ENCODE measurements at places on chromosomes 1 and 21.

DNA sequence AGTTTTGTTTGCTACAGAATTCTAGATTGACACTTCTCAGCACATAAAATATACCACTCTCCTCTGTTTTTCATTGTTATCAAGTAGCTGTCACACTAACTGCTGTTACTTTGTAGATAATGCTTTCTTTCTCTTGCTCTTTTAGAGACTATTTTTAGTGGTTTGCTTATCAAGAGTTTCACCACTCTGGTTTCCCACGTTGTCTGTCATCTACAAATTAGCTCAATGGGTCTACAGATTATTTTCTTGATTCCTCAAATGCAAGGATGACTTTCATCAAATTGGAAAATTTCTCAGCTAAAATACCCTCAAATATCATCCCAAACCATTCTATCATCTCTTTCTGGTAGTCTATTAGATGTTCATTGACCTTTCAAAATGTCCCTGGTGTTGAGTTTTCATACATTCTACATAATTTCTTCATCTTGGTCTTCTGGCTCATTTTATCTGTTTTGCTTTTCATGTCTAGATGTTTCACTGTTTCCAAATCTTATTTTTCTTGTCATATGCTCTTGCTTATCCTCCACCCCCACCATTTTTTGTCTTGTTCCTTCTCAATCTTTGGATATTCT is 122.5 kb downstream of the TRIM33 start:
- no peak for DNase-seq

- no peak for DNase-seq
These were observed 401 bp downstream of the TP73 start for GRCh38 chr1:3652548-3653285.

DNA sequence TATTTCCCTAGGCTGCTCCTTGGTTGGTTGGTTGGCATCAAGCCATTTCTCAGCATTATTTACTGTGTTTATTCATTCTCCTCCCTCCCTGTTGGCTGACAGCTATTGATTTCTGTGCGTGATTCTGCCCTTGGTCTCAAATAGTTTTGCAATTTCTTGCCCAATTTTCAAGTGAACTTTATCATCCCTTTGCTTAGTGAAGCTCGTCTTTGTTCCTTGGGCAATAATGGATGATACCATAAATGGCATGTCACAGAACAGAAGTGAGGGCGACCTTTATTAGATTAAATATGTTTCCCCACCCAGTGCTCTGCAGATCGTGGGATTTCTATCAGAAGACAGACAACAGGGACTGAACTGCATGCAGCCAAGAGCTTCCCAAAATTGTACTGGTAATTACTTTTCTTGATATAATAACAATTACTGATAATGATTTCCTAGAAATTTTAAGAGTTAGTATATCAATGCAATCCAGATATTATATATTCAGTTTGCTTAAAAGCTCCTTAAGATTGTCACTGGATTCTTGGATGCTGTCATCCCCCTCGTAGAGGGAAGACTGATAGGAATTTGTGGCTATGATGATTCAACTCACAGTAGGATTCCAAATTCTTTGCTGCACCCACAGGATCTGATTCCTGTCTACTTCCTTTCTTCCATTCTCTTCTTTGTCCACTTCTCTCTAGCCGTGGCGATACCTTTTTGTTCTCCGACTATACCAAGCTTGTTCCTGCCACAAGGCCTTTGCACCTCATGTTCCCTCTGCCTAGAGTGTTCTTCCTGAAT is 122.1 kb upstream of the KAZN start:
- DNase-seq, result no peak

DNA sequence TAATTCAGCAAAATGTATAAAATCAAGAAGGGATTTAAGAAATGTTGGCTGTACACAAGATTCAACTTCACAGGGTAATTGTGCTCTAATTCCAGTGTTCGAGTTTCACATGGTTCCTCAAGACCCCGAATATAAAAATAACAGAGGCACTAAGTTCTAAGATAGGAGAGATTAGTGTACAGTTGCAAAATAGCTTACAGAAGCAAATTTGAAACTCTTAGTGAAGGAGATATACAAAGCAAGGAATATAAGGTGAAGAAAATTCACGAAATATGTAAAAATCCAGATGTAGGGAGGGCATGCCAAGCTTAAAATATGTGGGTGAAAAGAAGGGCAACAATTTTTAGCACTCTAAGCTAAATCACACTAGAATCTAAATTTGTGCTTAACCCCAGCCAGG is 29.4 kb downstream of the TOR1AIP2 start:
- DNase-seq, result no peak

DNA sequence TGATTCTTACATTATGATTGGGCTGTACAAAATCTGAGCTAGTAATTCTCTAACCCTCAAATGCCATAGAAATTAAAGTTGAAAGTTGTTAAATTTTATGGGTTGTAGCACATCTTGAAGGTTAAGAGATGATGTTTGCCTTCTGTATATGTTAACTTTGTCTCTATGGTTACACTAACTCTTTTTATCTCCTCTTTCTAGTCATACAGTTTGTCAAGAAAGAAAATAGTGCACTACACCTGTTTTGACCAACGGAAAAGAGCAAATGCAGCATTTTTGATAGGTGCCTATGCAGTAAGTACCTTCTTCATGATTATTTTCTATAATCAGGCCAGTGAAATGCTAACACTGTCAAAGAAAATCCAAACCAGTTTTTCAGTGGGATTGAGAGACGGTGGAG is 38.2 kb downstream of the CDC14A start:
- DNase-seq, result no peak

DNA sequence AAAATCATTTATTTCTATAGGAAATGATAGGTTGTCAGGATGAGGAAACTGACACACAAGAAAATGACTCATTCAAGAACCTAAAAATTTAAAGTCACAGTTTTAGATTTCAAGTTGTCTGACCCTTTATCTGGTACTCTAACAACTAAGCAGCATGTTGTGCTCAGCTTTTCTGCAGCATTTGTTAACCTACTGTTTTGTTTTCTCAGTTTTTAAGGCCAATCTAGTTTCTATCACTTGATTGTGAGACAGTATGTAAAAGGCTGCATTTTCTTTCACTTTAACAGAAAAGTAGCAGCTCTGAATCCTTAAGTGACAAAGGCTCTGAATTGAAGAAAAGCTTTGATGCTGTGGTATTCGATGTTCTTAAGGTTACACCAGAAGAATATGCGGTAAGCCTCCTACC is 59.1 kb downstream of the RALGPS2 start:
- no peak for DNase-seq

DNA sequence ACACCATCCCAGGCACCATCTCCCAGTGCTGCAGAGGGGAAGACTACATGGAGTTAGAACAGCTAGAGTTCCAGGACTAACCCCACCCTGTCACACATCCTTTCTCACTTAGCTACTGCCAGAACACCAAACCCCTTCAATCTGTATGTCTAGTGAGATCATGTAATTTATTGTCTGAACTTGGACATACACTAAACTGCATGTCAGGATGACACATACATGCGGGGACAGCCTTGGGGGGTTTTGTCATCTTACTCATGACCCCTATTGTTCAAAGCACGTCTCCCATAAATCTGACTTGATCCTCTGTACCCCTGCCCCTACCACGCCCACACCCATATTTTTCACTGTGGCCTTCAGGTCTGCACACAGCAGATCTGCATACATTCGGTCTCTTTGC is 71.3 kb downstream of the GABPA start:
- DNase-seq, result no peak

DNA sequence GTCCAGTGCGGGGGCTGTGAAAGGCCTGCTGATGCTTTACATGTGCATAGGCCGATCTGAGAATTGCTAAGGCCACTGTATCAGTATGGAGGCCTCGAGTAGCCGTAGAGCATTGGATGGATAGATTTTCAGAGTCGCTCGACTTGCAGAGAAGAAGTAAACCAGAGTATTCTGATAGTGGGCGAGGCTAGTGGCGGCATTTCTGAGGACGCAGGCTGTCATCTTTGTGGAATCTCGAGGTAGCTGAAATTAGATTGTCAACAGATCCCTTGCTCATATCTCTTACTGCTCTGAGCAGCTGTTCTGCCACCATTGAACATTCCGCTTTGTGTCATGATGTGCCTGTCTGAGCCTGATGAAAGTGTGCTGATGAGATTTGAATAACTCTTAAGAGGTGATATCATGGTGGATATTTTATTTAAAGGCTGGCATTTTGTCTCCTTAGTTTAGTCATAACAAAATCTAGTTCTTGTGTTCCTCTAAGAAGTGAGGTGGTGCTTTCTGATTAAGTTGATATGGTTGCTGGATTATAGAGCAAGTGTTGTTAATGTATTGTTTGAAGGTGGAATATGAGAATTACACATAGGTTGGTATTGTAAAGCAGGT is 1.5 kb downstream of the KIF1B start:
- DNase-seq, result no peak

DNA sequence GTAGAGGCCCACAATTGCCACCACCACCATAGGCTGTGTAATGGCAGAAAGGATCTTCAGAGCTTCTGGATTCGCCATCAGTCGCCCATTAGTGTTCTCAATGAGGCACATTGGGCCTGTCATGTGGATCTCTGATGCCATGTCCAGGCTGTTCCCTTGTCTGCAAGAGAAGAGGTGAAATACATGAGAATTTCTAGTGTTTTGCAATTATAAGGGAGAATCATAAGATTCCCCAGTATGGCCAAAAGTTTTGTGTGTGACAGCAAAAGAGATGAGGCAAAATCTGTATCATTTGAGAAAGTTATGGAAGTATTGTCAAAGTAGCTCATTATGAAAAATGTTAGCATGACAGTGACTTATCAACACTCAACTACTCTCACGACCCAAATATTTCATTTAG is 1.9 kb downstream of the GBP1 start:
- DNase-seq, result no peak

DNA sequence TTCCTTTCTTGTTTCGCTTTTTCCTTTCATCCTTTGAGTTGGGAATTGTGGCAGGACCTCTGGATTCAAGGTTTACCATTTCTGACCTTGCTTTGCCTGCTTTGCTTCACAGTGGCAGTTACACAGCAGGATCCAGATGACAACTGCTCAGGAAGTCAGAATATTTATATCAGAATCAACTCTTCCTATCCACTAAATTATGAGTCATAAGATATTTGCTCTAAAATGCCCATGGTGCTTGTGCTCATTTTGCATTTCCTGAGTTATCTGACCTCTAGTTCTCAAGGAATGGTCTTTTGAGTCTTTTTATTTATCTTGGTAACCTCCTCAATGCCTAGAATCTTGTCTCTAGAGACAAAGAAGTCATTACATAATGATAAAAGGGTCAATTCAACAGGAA is 290.8 kb downstream of the LRRC7 start:
- no peak for DNase-seq

DNA sequence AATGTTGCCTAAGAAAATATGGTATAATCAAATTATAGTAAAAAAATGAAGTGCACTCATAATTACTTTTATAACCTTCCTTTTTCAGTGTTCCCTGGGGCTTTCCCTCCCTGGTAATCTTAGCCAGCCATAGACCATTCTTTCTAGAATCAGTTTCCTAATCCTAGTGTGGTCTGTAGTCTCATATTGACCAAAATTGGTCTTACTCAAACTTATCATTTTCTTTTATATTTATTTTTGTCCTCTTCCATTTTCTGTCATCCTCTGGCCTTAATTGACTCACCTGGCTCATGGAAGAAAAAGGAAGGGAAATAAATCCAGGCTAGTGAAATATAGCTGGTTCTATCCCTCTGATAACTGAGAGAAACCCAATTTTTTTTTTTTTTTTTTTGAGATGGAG is 70.9 kb upstream of the BMP8A start:
- no peak for DNase-seq

DNA sequence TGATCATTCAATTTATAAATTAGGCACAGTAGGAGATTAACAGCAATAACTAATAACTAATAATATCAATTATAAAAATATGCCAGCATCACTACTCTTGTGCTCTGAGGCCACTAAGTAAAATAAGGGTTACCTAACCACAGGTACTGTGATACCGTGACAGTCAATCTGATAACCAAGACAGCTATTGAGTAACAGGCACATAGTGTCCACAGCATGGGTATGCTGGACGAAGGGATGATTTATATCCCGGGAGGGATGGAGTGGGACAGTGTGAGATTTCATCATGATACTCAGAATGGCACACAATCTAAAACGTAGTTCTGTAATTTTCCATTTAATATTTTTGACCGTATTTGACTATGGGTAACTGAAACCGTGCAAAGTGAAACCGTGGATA is 39.4 kb downstream of the CD46 start:
- DNase-seq, result no peak

- no peak for DNase-seq
These were observed 16.7 kb downstream of the KDM1A start for GRCh38 chr1:23035823-23036452.

- no peak for DNase-seq
These were observed 11.5 kb downstream of the SLC45A1 start for GRCh38 chr1:8329439-8329838.

DNA sequence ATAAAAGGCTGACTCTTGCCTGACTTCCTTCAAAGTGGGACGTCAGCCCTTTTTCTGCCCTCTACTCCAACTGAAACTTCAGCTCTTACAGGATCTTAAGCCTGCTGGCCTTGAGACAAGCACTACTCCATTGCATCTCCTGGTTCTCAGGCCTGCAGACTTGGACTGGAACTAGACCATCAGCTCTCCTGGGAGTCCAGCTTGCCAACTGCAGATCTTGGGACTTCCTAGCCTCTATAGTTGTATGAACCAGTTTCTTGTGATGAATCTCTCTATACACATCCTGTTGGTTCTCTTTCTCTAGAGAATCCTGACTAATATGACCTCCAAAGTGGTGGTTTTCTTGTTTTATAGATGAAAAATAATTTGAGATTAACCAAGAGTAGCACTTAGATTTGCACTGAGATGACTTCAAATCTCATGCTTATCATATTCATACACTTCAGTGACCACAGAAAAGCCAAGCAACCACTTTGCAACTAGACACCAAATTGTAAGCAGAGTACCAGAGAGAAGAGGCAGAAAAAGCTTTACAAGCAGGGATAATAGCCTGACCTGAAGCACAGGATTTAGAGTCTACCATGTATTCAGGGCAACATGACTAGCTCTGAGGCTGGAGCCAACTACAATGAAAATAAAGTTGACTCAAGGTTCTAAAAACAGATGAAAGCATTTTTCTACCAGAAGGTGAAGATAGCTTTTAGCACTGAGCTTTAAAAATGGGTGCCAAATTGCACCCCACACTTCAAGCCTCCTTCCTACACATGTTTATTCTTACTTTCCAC is 661.3 kb upstream of the USP24 start:
- no peak for DNase-seq

- no peak for DNase-seq
These were observed 12.1 kb downstream of the DNAJC16 start for GRCh38 chr1:15538771-15539170.

GRCh38 chr21:36847189-36847588 is 119.3 kb downstream of the HLCS start:
- no peak for DNase-seq

GRCh38 chr1:5577255-5578040 is 414.8 kb downstream of the NPHP4 start:
- no peak for DNase-seq

GRCh38 chr1:193143285-193143684 is 21.5 kb downstream of the CDC73 start:
- no peak for DNase-seq

- DNase-seq, result no peak
These were observed 14.6 kb upstream of the TMEM61 start for GRCh38 chr1:54965624-54966340.
